ENCODE measurements at places on chromosomes 6 and 20.
A peak's percentile ranks its signal among the peaks of the same experiment; 100 is the strongest.

- no peak for DNase-seq
Measured at GRCh38 chr20:40565682-40566040, 123.4 kb downstream of the MAFB start.

DNA sequence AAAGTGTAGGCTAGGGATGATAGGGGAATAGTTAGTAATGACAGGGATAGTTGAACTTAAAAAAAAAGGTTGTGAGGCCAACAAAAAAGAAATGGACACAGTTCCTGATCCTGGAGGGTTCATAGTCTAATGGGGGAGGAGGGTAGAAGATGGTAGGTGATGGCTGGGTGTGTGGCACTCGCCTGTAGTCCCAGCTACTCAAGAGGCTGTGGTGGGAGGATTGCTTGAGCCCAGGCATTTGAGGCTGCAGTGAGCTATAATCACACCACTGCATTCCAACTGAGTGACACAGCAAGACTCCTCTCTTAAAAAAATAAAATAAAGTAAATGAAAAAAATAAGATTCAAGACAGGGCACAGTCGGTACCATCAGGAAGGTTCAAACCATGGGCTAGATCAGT lies 2.4 kb upstream of the MICB start:
- DNase-seq = no peak

GRCh38 chr6:41103847-41104246 lies 31.1 kb downstream of the NFYA start:
- DNase-seq = no peak

GRCh38 chr6:165988302-165988756 lies 179.3 kb downstream of the TBXT start:
- DNase-seq = no peak

DNA sequence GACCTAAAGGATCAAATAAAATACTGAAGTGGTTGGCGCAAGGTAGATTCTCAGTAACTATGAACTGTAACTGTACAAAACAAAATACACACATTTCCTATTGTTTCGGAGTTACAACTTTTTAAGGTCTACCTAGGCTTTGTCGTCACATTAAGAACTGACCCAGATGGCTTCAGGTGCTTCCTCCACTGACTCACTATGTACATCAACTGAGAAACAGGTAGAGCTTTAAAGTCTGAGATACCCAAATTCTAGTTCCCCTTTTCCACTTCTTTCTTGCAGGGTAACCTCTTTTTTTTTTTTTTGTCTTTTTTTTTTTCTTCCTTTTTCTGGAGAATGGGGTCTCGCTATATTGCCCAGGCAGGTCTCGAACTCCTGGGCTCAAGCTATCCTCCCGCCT lies 5.5 kb downstream of the SNRPB start:
- no peak for DNase-seq

DNA sequence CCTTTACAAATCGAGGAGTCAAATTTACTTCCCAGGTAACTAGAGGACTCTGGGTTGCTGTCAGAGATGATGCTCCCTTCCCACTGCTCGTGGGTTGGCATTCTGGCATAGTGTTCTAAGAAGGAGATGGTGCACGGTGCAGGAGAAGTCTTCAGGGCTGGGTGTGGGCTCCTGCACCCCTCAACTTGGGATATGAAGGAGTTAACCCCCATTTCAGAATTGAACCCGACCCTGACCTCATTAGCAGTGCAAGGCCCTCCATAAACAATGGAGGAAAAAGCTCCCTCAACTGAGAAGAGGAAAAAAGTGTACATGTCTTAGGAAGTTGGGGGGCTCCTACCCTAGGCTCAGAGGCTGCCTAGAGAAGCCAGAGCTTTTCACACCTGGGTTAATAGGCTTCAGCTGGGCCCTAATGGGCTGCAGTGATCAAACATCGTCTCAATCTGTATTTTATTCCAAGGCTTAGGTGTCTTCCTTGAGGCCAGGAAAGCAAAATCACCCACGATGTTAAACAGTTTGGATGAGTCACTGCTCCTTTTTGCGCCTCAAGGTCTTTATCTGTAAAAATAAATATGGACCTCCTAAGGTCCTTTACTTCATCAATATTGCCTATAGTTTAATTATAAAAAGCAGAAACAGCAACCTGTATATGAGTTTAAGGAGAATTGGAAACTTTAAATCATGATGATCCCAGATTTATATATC lies 29.4 kb downstream of the TFAP2B start:
- no peak for DNase-seq

DNA sequence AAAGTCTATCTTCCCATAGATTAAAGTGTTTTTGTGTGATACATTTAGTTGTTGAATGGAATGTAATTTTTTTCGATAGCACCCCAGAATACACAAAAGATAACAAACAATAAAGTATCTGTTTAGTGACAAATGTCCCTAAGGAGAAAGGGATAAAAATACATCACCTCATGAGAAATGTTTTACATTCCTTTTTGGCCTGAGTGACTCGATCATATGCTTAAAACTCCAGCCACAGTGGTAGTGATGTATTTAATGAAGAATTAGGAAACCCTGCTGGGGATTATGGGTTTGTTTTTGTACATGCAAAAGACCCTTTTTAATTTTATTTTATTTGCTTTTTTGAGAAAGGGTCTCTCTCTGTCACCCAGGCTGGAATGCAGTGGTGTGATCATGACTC lies 4.3 kb upstream of the SGK1 start:
- no peak for DNase-seq

DNA sequence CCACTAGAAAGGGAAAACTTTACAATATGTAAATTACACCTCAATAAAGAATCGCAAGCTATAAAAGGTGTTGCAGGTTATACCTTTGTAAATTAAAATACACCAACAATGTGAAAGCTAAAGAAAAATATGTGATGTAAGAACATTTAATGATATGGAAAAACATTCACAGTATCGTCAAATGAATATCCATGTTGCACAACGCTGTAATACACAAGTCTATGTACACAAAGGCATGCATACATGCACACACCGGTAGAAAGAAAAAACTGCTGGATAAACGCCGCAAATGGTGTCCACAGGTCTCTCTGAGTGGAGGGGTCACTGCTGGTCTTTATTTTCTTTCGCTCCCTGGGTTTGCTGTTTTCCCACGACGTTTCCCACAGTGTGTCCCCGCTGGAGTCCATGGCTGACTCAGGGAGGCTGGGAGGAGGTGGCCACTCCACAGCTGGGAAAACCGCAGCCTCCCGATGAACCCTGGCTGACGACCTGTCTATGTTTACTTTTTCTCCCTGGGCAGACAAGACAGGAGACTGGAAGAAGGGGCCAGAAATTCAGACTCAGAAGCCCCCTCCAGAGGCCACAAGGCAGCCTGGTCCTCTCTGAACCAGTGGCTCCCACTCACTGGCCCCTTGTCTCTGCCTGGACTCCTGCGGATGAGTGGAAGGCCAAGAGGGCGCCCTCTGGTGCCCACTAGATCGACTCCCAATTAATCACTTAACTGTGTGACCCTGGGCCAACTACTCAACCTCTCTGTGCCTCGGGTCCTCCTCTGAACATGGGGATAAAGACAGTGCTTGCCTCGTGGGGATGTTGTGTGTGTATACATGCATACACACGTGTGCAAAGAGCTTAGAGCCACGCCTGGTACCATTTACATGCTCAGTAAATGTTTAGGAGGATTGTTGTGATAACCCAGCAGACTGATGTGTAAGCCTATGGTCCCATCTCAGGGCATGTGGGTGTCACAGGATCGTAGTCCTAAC lies 12.8 kb upstream of the BPI start:
- DNase-seq = no peak

GRCh38 chr20:38304845-38305447 lies 990 bp downstream of the BPI start:
- DNase-seq = no peak

- DNase-seq = no peak
Measured at GRCh38 chr6:129645106-129645829, 64.7 kb downstream of the ARHGAP18 start.

DNA sequence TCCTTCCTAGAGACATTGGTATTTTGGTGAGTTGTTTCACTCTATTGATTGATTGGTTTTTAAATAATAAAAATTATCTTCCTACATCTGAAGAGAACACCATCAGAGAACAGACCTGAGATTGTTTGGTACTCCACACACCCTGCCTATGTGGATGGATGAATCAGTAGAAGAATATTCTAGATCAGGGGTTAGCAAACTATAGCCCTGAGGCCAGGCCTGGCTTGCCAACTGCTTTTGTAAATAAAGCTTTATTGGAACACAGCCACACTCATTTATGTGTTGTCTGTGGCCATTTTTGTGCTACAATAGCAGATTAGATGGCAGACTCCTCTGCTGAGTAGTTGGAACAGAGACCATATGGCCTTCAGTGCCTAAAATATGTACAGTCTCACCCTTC lies 139.6 kb upstream of the INSM1 start:
- no peak for DNase-seq

GRCh38 chr20:62696434-62696957 lies 12.1 kb upstream of the NTSR1 start:
- DNase-seq = no peak

DNA sequence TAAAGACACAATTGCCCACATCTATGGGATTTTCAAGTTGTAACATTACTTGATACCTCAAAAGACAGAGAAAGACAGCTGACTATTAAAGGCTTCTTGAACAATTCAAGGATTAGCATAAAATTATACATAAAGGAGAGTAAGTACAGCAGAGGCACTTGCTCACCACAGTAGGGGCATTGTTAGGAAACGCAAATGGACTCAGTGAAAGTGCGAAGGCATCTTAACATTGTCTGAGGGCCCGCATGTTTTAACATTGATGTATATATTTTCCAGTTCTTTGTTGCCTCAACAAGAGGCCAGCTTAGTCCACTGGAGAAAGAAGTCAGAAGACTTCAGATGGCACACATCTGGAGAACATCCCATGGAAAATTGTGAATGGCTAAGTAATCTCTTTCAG lies 115.4 kb downstream of the SIM1 start:
- DNase-seq = no peak

DNA sequence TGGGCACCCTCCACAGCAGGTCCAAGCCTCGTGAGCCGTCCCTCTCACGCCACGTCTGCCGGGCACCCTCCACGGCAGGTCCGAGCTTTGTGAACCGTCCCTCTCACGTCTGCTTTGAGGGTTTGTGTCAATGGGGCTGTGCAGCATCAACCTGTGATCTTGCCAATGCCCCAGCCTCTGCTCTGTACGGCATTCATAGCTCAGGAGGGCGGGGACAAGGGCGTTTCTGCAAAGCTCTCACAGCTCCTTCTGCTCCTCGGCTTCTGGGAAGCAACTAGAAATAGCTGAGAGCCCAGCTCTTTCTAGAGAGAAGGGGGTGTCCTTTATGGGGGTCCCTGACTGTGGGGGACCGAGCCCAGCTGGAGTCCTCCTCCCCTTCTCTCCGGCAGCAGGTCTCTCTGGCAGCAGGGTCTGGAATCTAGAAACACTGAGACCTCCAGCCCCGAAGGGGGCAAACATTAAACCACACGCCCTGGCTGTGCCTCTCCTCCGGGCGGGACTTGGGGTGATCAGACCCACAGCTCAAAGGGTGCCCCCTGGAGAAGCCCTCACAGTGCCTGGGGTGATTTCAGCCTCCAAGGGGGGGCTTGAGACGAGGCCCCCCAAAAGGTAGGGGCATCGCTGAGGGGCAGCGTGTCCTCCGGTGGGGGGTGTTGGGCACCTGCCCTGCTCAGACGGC lies 41.2 kb upstream of the CHRNA4 start:
- no peak for DNase-seq

GRCh38 chr6:124493259-124493658 lies 469.0 kb upstream of the RNF217 start:
- no peak for DNase-seq

- DNase-seq = peak; percentile 79
Measured at GRCh38 chr6:4606821-4607704, 169.1 kb upstream of the CDYL start.

DNA sequence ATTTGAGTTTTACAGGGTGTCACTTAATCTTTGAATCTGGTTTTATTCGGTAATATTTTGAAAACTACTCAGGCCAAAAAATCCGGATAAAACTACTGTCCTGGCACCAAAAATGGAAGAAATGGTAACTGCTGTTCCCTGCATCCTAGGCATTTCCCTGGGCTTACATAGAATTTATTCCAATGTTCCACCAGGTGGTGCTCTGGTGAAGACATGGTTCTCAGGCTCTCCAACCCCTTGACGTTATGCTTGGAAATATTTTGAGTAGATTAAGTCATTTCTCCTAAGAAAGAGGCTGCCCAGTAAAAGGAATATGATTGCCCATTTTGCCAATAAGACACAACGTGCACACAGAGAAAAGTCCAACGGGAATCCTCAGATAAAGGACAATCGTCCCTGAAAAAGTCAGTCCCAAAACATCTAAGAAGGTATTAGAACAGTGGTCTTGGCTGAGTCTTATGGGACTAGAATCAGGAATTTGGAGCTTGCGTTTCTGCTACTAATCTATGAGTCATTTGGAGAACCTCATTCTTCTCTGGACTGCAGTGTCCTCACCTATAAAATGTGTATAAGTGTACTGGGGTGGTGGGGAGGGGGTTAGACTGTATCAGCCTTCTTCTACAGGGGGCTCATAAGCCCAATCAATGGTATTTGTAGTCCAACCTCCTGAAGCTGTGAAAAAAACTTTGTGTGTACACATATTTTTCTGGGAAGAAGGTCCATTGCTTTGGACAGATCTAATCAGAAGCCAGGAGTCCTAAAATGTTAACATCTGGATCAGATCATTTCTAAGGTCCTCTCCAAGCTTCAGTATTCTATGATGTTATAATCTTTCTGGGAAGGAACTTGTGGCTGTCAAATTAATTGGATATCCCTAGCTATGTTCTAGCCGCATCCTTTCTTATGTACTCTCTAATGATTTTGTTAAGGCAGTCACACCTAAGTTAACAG lies 131.0 kb upstream of the BMP2 start:
- no peak for DNase-seq

DNA sequence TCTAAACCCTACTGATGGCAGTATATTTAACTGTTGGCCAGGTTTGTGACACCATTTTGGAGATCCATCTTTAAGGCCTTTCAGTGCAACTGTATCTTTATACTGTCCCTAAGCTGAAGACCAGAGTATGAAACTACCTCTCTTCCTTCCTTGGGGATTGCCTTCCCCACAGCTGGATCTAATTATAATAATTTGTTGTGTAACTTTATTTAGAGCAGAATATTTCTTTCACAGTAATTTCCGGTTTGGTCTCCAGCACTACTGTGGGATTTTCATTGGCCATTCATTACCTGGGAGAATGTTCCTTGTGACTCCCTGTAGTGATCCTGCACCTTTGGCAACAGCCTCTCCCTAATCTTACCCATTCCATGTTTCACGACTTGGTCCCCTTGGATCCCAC lies 75.2 kb downstream of the AKAP7 start:
- DNase-seq = no peak

GRCh38 chr20:17863577-17864292 lies 104.9 kb downstream of the SNX5 start:
- DNase-seq = no peak

DNA sequence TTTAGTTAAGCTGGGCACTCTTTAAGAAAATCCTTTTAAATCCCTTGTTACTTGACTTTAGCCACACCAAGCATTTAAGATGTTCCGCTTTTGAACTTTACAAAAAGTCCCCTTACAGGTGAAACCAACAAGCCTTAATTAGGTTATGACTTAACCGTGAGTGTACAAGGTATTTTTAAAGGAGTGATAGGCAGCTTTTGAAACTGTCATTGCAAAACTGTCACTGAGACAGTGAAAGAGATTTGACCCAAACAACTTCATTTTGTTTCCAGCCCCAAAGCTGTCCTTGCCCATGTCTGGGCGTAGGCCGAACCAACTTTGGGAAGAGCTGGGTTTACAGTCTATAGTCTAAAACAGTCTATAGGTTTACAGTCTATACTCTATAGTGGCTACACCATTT lies 305.4 kb downstream of the FARS2 start:
- no peak for DNase-seq

- no peak for DNase-seq
Measured at GRCh38 chr20:29314294-29314693, 1943.2 kb upstream of the DEFB115 start.

GRCh38 chr20:34143951-34144350 lies 31.9 kb upstream of the EIF2S2 start:
- no peak for DNase-seq
